NCI-H187 treated with DMSO at 0.1 percent for 48 hours (cell line): ENCODE measurements at places on chromosomes 7 and 10.

DNA sequence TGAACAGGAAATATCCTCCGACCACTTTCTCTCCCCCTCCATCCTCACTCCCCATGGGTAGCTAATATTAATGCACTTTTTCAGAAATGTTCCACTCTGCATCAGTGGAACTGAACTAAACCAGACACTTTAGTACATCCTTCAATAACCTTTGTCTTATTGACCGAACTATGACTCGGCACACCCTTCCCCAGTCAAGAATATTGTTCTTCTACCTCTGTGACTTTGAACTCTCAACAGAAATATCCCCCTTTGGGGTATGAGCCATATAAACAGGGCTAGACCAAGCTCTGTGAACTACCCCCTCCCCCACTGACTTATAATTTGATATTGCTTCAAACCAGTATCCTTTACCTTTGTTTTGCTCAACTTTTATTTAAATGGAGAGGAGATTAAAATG is 57.9 kb upstream of the CAPZA2 start:
- DNase-seq = no peak

- DNase-seq = no peak
Observed at GRCh38 chr10:18777258-18777657, 118.0 kb downstream of the ARL5B start.

- no peak for DNase-seq
Observed at GRCh38 chr10:35409094-35409582, 72.8 kb downstream of the CCNY start.

DNA sequence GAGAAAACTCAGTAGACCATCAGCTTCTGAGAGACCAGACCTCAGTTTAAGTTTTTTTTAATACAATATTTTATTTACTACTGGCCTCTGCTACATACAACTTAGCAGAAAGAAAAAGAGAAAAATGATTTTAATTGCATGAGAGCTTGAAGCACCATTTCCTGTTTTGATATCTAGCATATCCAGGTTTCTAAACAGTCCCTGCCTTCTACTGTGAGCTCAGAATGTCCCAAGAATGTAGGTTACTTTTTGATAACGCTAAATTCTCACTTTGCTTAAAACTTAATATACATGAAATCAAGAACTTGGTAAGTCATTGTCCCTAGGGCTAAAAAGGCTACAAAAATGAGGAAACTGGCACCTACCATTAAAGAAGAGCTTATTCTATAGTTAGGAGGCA is 7.0 kb downstream of the TMEM243 start:
- DNase-seq = no peak

DNA sequence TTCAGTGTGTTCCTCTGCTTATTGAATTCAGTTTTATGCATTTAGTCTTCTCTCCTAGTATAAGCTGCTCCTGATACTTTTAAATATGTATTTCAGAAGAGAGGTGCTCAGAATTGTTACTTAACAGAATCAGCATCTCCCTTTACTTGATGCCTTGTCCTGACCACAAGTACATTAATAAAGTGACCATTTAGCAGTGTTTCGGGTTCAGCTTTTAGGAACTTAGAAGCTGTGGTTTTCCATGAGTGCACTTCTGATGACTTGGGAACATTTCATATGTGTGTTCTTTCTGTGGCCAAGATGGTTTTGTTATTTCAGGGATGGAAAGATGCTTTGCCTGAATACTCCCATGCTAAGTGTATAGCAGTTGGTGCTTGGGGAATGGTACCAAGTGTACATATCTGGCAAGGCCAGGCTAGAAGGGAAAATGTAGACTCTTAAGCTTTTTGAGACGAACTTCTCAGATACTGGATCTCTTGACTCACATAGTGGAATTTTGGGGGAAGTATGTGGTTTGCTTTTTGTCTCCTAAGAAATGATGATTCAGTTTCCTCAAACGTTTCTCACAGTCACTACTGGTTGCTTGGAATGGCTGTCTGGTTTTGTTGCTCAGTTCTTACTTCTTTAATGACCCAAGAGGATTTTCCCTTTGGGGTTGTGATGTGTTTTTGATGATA is 17.2 kb downstream of the SGPL1 start:
- no peak for DNase-seq

DNA sequence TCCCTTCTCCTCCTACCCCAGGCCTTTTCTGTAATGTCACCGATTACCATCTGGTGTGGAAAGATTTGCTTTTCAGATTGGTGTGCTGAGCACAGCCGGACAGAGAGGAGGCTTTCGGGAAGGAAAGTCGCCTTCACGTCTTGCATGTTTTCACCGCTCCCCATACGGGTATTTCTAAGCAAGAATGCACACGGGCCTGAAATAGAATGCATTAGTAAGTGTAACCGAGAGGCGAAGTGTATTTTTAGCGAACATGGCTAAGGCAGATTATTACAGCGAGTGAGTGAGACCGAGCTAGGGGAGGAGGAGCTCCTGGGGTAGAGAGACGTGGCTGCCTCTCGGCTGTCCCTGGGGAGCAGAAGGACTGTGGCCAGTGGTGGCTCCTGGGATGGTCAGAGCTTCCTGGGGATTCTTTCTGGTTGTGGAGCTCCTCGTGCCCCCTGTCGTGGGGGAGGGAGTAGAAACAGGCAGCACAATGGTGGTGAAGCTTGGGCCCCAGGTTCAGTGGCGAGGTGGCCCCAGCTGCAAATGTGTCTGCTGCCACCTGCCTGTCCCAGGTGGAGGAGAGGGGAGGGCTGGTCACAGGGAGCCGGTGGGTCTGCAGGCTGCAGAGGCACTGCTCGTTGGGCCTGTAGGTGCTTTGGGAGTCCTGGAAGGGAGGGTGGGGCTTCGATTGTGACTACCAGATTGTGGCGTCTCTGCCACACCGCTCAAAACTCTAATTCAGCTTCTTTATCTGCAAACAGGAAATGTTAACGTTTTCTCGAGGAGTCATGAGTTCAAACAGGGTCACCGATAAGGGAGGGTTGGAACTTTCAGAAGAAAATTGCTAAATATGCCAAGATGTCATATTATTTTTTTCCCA is 135.8 kb downstream of the CAMK1D start:
- DNase-seq = no peak

- no peak for DNase-seq
Observed at GRCh38 chr10:72834183-72834825, 59.2 kb upstream of the OIT3 start.
